ENCODE measurements at places on chromosomes 6 and 20.

GRCh38 chr6:117263353-117263927 lies 1.9 kb upstream of the VGLL2 start:
- DNase-seq = no peak

DNA sequence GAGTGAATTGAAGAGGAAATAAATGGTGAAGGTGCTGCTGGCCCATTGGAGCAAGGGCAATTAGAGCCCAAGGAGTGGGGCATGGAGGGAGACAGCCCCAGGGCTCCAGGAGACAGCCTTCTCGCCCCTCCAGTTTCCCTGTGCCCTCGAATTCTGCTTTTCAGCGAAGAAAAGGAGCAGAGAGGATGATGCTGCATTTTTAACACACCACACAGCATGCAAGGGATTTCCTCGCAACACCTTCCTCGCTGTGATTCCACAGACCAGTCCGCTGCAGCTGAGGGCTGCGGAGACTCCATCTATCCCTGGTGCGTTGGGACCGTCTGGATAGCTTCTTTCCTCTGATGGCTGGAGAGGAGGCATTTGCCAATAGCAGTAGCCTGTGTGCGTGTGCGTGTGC lies 41.7 kb downstream of the PTCHD4 start:
- DNase-seq = no peak

GRCh38 chr6:162271922-162272321 lies 455.6 kb downstream of the PRKN start:
- no peak for DNase-seq

GRCh38 chr20:62501801-62502495 lies 26.2 kb upstream of the GATA5 start:
- peak; percentile 86 for DNase-seq

DNA sequence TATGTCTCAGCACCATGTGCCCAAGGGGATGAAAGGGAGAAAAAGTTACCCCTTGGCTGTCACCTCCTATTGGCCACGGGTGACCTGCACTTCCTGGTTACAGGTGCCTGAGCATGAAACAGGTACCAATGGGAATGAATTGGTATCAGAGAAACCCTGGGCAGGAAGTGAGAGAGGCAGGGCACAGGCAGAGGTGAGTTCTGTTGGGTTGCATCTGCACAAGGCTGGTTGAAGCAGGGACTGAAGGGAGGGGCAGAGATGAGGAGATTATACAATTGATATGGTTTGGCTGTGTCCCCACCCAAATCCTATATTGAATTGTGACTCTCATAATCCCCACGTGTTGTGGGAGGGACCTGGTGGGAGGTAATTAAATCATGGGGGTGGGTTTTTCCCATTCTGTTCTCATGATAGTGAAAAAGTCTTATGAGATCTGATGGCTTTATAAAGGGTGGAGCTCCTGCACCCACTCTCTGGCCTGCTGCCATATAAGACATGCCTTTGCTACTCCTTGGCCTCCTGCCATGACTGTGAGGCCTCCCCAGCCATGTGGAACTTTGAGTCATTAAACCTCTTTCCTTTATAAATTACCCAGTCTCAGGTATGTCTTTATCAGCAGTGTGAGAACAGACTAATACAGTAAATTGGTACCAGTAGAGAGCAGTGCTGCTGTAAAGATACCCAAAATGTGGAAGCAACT lies 291.8 kb downstream of the LRFN2 start:
- DNase-seq = peak; percentile 41

DNA sequence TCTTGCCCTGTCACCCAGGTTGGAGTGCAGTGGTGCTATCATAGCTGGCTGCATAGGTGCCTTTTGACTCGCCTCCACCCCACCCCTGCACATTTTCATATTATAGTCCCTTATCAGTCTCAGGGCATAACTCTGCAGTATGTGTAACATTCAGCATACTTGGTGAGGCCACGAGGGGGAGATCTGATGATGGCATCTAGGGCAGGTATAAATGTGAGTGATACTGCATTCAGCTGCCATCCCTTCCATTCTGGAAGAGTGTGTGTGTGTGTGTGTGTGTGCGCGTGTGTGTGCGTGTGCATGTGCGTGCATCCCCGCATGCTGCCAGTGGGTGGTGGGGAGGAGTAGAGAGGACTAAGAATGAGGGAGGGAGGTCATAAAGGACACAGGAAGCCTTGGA lies 81.4 kb downstream of the JARID2 start:
- DNase-seq = no peak

GRCh38 chr6:170295510-170296422 lies 4.9 kb upstream of the DLL1 start:
- peak; percentile 14 for DNase-seq

GRCh38 chr6:111921103-111921502 lies 47.9 kb upstream of the FYN start:
- DNase-seq = no peak

DNA sequence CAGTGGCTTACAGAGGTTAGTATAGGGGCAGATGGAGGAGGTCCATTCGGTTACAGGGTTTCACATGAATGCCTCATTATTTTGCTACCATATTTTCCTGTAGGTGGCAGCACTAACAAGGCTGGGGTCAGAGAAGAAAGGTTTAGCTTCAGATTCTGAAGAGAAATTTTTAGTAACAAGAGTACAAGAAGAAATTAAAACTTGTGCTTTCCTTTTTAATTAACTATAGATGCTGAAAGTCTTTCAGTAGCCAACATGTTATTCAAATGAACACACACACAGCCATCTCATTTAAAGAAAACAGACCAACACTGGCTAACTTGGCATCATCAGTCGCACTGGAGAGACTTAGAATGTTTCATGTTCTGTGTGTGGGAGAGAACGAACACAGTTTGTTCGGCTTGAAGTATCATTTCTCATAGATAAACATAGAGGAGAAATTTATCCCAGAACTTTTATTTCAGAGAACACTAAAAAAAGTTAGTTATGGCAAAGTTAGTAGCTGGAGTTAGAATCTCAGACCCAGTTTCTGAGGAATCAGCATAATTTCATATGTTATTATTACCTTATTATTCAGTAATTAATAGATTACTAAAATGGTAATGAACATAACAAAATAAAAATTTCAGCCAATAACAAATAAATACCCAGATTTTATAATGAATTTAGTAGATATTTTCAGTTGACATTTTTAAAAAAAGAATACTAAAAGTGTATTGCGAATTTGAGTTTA lies 314.0 kb upstream of the RSPO3 start:
- peak; percentile 68 for DNase-seq

DNA sequence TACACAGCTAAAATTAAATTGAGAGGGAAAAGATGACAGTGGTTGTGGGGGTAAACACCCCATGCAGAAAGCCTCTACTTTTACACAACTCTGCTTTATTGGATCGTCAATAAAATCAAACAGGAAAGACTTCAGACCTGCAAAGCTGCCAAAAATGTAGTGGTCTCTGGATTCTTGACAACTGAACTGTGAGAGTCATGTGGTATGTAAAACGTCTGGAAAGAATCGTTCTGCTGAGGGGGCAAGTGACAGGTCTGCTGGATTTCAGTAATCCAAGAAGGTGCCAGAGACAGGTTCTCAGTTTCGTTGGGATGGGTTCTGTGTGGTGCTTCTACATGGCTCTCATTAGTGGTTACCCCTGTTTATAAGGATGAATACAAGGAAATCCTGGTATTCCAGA lies 63.3 kb downstream of the TSPYL4 start:
- peak; percentile 74 for DNase-seq

DNA sequence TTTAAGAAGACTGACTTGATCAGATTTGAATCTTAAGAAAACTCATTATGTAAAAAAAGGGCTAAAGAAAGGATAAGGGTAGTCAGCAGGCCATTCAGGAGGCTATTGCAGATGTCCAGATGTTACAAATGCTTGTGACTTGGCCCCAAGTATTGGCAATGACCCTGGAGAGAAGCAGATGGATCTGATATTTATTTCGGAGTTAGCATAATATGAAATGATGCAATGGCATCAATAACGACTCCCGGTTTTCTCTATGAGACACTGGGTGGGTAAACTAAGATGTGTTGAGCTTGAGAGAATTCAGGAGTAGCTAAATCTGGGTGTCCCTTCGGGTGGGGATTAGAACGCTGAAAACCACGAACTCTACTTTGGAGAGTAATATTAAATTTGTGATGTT lies 149.7 kb downstream of the LAMA2 start:
- no peak for DNase-seq

DNA sequence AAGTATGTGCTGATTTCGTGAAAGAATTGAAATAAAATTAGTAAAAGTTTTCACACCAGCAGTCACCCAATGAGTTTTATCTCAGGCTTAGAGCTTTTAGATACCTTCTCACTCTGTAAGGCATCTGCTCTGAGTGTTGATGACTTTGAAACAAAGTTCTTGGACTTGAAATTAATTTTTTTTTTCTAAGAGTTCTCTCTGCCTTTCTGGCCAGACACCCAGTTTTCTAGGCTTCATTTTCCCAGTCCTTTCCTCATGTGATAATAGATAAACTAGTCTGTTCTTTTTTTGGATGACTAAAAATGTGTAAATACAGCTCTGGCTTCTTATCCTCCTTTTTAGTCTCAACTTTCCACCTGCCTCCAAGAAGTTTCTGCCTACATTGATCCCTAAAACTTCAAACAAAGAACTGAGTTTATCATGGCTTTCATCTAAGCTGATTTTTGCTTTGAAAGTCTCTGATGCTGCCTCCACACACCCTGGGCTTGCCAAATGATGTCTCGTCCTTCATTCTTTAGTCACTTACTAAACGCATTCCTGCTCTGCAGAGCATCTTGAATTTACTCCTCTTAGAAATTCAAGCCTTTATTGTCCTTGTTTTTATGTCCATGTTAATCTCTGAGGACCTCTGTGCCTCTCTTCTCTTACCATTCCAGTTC lies 32.7 kb downstream of the SLX4IP start:
- DNase-seq = no peak

- DNase-seq = peak; percentile 97
These were observed 106.5 kb downstream of the ATP9A start for GRCh38 chr20:51661609-51662178.

DNA sequence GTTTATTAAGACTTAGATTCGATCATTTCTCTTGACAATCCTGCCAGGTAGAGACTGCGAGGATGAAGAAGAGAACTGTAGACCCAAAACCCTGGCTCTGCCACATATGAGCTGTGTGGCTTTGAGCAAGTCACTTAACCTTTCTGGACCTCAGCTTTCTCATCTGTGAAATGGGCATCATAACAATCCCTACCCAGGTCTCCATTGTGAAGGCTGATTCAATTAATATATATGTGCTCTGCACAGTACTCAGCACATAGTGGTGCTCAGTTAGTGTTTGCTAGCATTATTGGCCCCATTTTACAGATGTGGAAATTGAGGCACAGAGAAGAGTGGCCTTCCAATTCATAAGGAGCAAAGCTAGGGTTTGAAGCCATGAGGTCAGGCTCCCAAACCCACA lies 7.9 kb downstream of the XKR7 start:
- DNase-seq = no peak

DNA sequence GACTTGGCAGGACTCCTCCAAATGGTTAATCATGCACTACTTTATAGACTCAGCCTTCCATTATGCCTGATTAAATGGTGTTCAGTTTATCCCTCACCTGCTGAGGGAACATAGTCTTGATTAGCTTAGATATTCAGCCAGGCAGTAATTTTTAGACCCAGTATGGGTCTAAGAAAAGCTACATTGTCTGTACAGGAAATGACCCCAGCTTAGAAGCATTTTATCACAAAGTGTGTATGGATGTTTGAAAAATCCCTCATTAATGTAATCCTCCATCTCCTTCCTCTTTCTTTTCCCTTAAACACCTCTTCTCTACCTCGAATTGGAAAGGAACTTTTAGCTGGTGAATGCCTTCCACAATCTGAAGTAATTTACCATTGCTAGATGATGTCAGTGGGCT lies 252.2 kb upstream of the BMP2 start:
- DNase-seq = no peak

DNA sequence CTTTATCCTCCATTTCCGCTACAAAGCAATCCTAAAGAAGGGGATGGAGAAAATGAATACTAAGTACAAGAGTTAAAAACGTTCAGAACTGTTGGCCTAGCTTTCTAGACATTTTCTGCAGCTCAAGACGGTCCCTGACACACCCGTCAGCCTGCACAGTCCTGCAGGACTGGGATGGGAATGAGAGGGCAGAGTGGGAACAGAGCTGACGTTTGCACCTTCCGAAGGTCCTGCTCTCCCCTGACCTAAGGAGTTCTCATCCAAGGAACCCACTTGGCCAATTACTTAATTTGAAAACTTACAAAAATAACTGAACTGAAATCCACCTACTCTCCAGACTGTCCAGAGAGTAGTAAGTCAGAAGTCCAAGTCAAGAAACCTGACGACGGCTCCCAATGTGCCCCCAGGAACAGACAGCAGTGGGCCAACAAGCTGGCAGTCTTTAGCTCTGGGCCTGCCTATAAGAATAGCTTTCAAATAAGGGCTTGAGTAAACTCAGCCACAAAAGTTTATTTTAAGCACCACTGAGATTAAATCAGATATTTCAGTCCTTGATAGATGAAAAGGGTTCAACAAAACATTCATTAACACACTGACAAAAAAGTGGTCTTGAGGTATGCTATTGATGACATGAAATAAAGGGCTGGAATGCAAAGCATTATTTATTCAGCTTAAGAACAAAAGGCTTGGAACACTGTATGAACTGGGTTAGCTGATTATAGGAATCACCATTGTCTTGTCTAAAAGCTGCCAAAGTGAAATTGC lies 76.8 kb downstream of the CNKSR3 start:
- peak; percentile 13 for DNase-seq

DNA sequence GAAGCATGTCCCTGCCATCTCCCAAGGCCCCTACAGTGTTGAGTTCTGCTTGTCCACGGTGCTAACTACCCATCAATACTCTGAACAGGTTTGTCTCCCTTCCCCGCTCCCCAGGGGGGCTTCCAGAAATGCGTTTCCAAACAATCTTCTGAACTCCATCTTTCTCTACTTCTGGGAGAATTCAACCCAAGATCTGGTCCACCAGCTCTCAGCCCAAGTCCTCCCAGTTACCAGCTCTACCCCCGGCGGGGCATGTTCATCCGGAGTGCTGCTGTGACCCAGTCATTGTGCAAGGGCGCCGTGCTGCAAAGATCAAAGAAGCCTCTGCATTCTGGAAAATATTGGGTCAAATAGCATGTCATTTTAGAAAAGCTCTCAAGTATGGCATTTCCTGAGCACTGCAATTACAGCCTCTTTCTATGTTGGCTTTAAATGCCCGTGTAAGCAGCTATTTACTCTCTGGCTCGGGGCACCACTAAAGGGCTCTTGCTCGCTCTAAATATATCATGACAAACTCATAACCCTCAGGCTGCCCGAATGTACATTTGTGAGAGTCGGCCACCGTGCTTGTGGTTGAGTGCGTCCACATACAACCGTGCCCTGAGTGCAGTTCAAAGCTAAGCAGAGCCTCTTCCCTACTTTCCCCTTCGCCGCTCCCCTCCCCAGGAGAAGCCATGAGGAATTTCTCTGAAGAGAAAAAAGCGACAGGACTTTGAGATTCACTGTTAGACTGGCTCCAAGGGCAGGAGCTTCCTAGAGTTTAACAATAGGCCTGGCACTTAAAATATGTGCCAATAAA lies 71.6 kb downstream of the BANF2 start:
- no peak for DNase-seq

- DNase-seq = no peak
These were observed 53.5 kb downstream of the AGPAT4 start for GRCh38 chr6:161220346-161220745.

Measured in M059J (cell line).